ENCODE measurements at places on chromosomes 7 and 10. TPM values are rescaled to one million over a fixed set of nuclear protein-coding genes. Genes with fewer than 3 reads are reported as not detected.

The ERVW-1 gene
- total RNA-seq, result not detected

The CPED1 gene
- 1.1 TPM for total RNA-seq

The MLXIPL gene
- 48.6 TPM for total RNA-seq

The MINDY3 gene
- total RNA-seq, result 26.2 TPM

The PAX2 gene
- total RNA-seq, result not detected

The STEAP2 gene
- 4.9 TPM for total RNA-seq

The POT1 gene
- total RNA-seq, result 25.9 TPM

The CLRN3 gene
- total RNA-seq, result 2.7 TPM

The ZP3 gene
- not detected for total RNA-seq

The DGKB gene
- 0.74 TPM for total RNA-seq

The FGF8 gene
- 2.4 TPM for total RNA-seq

The ACTL6B gene
- total RNA-seq, result 4.2 TPM

The PALD1 gene
- total RNA-seq, result 1.4 TPM

The LRRC18 gene
- total RNA-seq, result not detected

The IQCE gene
- total RNA-seq, result 33.5 TPM

The ADCY1 gene
- 11.3 TPM for total RNA-seq

The PROSER2 gene
- 18.8 TPM for total RNA-seq

The OR13A1 gene
- 0.38 TPM for total RNA-seq

The CDC14C gene
- 0.22 TPM for total RNA-seq

The TNKS2 gene
- total RNA-seq, result 53.2 TPM

The NCF1 gene
- not detected for total RNA-seq

The NPC1L1 gene
- total RNA-seq, result 21.2 TPM

The EPHB4 gene
- 164 TPM for total RNA-seq

The CYP3A4 gene
- not detected for total RNA-seq
